ENCODE measurements at places on chromosomes 12 and 14. TPM values are rescaled to one million over a fixed set of nuclear protein-coding genes. Genes with fewer than 3 reads are reported as not detected.
A peak's percentile ranks its signal among the peaks of the same experiment; 100 is the strongest.

GRCh38 chr12:13957576-13957975 is 23.8 kb downstream of the GRIN2B start:
- no peak for DNase-seq
- no peaks in the 10 kb centered on the region for H3K4me1 ChIP-seq
- no peak overlapping the region for H3K4me3 ChIP-seq
- no peak overlapping the region for H3K27ac ChIP-seq
- peaks cover 6% of the 10 kb centered on the region for H3K27me3 ChIP-seq
- H3K36me3 ChIP-seq: no peaks in the 10 kb centered on the region

DNA sequence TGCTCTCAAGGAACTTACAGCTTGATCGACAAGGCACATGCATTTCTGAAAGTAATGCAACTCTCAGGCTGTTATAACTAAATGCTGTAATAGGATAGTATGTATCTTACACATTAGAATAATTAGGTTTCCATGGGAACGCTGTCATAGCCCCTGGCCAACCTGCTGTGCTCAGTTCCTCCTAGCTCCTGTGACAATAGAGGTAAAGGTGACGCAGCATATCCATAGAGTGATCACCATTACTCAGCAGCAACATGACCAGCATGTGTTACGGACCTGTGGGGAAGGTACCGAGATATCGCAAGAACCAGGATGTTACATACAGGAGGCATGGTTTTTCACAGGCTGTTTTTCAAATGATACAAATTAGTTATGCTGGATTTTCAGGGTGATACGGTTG is 150.7 kb downstream of the CAND1 start:
- no peaks in the 10 kb centered on the region for H3K27me3 ChIP-seq
- DNase-seq: no peak
- H3K4me3 ChIP-seq: no peak overlapping the region

- H3K4me3 ChIP-seq: no peak overlapping the region
- peak overlapping the region; percentile 59 for H3K27ac ChIP-seq
- H3K4me1 ChIP-seq: peaks cover 17% of the 10 kb centered on the region
- peaks cover 9% of the 10 kb centered on the region for H3K27me3 ChIP-seq
Measured at GRCh38 chr14:54646626-54647025, 79.7 kb downstream of the SAMD4A start.

DNA sequence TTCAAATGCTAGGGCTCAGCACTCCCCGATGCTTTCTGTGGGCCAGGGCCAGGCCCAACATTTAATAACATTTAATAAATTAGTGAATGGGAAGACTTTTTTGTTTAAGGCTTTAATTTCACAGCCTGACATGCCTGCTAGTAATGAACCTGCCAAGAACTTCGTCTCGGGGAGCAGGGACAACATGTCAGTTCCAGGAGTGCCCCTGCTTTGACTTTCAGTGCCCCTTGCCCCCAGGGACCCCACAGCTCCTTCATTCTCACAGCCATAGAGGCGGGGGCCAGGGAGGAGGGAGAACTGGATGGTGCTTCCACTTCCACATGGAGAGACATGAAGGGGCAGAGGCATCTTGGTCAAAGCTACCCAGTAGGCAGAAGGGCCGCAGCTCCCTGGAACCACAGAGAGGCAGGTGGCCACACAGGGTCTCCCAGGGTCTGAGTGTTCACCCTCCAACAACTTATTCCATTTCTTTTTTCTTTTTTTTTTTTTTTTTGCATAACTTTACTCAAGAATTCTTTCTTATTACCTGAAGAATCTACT is 66.0 kb upstream of the DDX11 start:
- no peak for DNase-seq
- no peaks in the 10 kb centered on the region for H3K36me3 ChIP-seq
- no peak overlapping the region for H3K27ac ChIP-seq
- peaks cover 4% of the 10 kb centered on the region for H3K27me3 ChIP-seq

DNA sequence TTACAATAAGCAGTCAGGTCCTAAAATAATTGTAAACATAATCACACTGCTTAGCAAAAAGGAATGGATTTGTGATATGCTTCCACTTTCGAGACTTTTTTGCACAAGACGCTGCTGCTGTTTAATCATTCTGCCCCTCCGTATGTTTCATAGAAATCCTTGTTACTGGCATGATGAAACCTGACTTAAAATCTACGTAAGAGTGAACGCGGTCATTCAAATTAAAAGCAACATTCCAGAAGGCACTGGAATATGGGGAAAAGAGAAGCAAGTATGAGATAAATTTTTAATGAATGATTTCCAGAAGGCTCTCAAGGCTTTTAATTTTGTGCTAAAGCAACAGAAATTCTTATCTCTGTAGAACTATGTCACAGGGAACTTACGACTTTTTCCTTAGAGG is 1.1 kb downstream of the CNIH1 start:
- no peaks in the 10 kb centered on the region for H3K27me3 ChIP-seq
- peaks cover 57% of the 10 kb centered on the region for H3K4me1 ChIP-seq
- peaks cover 31% of the 10 kb centered on the region for H3K36me3 ChIP-seq
- peak overlapping the region; percentile 82 for H3K27ac ChIP-seq
- H3K4me3 ChIP-seq: peak overlapping the region; percentile 80

Gene KCNK10
- total RNA-seq: not detected

DNA sequence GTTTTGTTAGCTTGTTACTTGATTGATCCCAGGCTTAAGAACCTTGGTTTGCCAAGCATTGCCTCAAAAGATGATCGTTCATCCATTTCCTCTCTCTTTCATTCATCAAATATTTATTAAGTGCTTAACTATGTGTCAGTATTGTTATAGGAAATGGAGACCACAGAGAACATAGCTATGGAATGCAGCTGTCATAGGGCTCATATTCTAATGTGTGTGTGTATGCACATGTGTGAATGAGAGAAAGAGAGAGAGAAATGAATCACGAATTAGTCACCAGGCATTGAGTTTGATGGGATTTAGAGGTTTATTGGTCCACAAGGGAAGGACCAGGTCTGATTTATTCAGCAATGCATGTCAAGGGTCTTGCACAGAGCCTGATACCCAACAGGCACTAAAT is 71.0 kb upstream of the FBXO21 start:
- no peak for DNase-seq
- peaks cover 11% of the 10 kb centered on the region for H3K27me3 ChIP-seq
- no peak overlapping the region for H3K27ac ChIP-seq
- H3K4me3 ChIP-seq: no peak overlapping the region

GRCh38 chr12:57616383-57617101 is 5.3 kb downstream of the ARHGEF25 start:
- no peak overlapping the region for H3K4me3 ChIP-seq
- H3K36me3 ChIP-seq: no peaks in the 10 kb centered on the region
- DNase-seq: no peak
- H3K27me3 ChIP-seq: peaks cover 49% of the 10 kb centered on the region
- H3K4me1 ChIP-seq: peaks cover 19% of the 10 kb centered on the region

DNA sequence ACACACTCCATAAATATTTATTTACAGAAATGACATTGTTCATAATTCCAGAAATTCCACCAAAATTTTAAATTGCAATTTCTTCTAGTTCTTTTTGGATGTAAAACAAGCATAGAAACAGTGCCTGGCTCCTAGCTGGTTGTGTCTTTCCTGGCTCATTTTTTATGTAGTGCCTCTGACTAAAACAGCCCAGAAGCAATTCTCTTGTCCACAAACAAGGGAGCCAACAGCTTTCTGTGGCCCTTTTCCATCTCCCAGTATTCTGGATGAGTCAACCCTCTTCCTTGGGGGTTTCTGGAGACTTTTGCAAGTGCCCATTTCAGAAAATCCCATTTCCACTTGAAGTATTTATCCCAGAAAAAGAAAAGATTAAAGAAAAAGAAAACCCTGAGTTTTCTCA is 141.4 kb downstream of the PHLDA1 start:
- no peak for DNase-seq
- H3K27ac ChIP-seq: no peak overlapping the region
- no peak overlapping the region for H3K4me3 ChIP-seq
- peaks cover 15% of the 10 kb centered on the region for H3K27me3 ChIP-seq
- H3K4me1 ChIP-seq: no peaks in the 10 kb centered on the region
- no peaks in the 10 kb centered on the region for H3K36me3 ChIP-seq

DNA sequence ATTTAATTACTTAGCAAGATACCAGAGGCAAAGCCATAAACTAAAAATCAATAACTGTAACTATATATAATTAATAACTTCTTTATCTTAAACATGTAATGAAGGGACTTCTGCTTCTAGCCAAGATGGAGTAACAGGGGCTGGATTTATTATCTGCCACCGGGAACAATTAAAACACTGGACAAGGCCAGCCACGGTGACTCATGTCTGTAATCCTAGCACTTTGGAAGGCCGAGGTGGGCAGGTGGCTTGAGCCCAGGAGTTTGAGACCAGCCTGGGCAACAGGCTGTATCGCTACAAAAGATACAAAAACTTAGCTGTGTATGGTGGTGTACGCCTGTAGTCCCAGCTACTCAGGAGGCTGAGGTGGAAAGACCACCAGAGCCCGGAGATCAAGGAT is 113.6 kb downstream of the TAOK3 start:
- DNase-seq: no peak
- H3K4me3 ChIP-seq: no peak overlapping the region
- peaks cover 31% of the 10 kb centered on the region for H3K36me3 ChIP-seq
- no peak overlapping the region for H3K27ac ChIP-seq
- H3K4me1 ChIP-seq: no peaks in the 10 kb centered on the region

DNA sequence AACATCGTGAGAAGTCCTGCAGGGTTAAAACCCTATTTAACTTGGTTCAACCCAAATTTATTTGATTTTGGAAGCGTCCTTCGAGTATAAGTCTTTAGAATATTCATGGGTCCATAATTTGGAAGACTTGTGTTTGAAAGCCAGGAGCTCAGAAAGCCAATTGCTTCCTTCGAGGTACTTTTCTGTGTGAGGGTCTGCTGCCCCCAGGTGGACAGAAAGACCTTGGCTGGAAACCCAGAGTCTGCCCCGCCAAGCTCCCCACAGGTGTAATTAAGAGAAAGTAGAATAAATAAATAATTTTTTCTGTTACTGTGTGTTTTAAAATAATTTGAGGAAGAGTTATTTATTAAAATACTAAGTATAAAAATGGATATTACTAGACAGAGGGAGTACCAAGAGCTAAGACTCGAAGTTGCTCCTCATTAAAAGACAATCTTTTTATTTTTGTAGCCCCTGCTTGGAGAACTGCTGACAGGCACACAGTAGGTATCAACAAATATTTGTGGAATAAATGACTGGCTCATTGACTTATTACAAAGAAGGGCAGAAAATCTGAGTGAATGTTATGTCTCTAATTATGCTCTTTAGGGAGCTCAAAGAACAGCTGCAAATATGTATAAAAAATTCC is 105.8 kb downstream of the PAH start:
- no peaks in the 10 kb centered on the region for H3K36me3 ChIP-seq
- no peaks in the 10 kb centered on the region for H3K4me1 ChIP-seq
- no peak overlapping the region for H3K27ac ChIP-seq
- no peak overlapping the region for H3K4me3 ChIP-seq
- peak; percentile 43 for DNase-seq
- peaks cover 4% of the 10 kb centered on the region for H3K27me3 ChIP-seq

GRCh38 chr14:58641509-58641908 is 3.7 kb downstream of the DACT1 start:
- peaks cover 26% of the 10 kb centered on the region for H3K4me1 ChIP-seq
- H3K27ac ChIP-seq: no peak overlapping the region
- H3K4me3 ChIP-seq: no peak overlapping the region
- DNase-seq: no peak
- peaks cover 10% of the 10 kb centered on the region for H3K27me3 ChIP-seq
- H3K36me3 ChIP-seq: peaks cover 15% of the 10 kb centered on the region

Gene PDE3A
- not detected for total RNA-seq

GRCh38 chr14:96136371-96137005 is 68.2 kb upstream of the BDKRB2 start:
- H3K4me3 ChIP-seq: no peak overlapping the region
- H3K36me3 ChIP-seq: no peaks in the 10 kb centered on the region
- peaks cover 5% of the 10 kb centered on the region for H3K27me3 ChIP-seq
- no peak overlapping the region for H3K27ac ChIP-seq
- H3K4me1 ChIP-seq: no peaks in the 10 kb centered on the region
- peak; percentile 27 for DNase-seq

Gene AMHR2
- total RNA-seq: not detected

GRCh38 chr14:75981426-75982265 is at the start of gene TGFB3:
TGFB3 (minus strand) TSS chr14:75981995; CDS start chr14:75980893, 1,102 bp downstream.
- H3K27me3 ChIP-seq: no peaks in the 10 kb centered on the region
- peaks cover 40% of the 10 kb centered on the region for H3K4me1 ChIP-seq
- H3K27ac ChIP-seq: peak within 1 kb of the TSS; percentile 78
- H3K4me3 ChIP-seq: peak within 1 kb of the TSS; percentile 67
- no peaks in the 10 kb centered on the region for H3K36me3 ChIP-seq

- no peak for DNase-seq
- no peak overlapping the region for H3K27ac ChIP-seq
- no peak overlapping the region for H3K4me3 ChIP-seq
Measured at GRCh38 chr12:112236386-112236785, 111.0 kb downstream of the TRAFD1 start.

DNA sequence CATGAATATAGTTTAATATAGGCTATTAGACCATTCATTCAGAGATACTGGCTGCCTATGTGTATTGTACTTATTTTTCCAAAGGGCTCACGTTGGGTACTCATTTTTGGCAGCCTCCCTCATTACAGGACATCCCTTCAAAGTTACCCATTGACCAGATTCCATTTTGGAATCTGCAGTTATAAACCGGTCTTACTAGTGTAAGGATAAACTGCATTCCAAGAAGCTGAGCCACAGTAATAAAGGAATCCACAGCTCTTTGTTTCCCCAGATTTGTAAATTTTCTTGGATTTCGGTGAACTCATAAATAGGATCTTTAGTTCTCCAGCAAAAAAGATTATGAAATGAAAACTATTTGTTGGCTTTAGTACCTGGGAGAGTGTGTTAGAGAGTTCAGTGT is 18.9 kb upstream of the CFL2 start:
- H3K27ac ChIP-seq: no peak overlapping the region
- H3K4me3 ChIP-seq: no peak overlapping the region
- no peak for DNase-seq
- H3K36me3 ChIP-seq: no peaks in the 10 kb centered on the region

Gene ENO2
- total RNA-seq: 301 TPM

Data from activated CD4-positive, alpha-beta T cell treated with anti-CD3 and anti-CD28 coated beads for 36 hours (primary cell).